ENCODE measurements at places on chromosomes 7 and 10. TPM values are rescaled to one million over a fixed set of nuclear protein-coding genes. Genes with fewer than 3 reads are reported as not detected.

DNA sequence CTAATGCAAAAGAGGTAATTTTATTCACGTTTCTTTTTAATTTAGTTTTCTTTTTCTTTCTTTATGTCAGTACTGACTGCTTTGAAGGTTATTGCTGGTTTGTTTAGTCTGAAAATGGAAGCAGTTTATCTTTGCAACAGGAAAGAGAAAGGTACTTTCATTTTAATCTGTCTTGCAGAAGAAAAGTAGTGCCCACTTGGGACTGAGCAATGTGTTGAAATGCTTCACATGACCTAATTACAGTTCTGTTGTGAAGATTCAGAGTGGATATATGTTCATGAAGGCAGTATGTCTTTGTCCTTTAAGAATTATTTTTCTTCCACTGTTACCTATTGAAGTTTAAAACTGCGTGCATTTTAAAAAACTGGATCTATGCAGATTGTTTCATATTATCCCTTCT, 80.1 kb downstream of the ANKIB1 start:
- DNase-seq: no peak

GRCh38 chr7:81298951-81299666, 380.3 kb upstream of the SEMA3C start:
- DNase-seq: no peak

- DNase-seq: no peak
Observed at GRCh38 chr10:100895896-100896295, 16.9 kb upstream of the SLF2 start.

Gene INSYN2A
- 1.2 TPM for total RNA-seq
